HT-29 (cell line): ENCODE measurements at places on chromosomes 12 and 14. TPM values are rescaled to one million over a fixed set of nuclear protein-coding genes. Genes with fewer than 3 reads are reported as not detected.

The CARMIL3 gene
- total RNA-seq: 1.1 TPM in 2 replicates

The CLEC4D gene
- total RNA-seq: not detected in 2 replicates

The SRRM4 gene
- total RNA-seq: not detected in 2 replicates

The SRGAP1 gene
- 1.0 and 1.6 TPM in 2 replicates for total RNA-seq

The CCDC196 gene
- not detected in 2 replicates for total RNA-seq

The ADAM21 gene
- total RNA-seq: not detected in 2 replicates

The LRFN5 gene
- not detected in 2 replicates for total RNA-seq

The FMNL3 gene
- 0.89 and 1.0 TPM in 2 replicates for total RNA-seq

The CMA1 gene
- not detected in 2 replicates for total RNA-seq

The SNAPC1 gene
- total RNA-seq: 0.74 and 1.5 TPM in 2 replicates

The CLEC6A gene
- not detected in 2 replicates for total RNA-seq

The AKAP6 gene
- total RNA-seq: 0.50 and 1.3 TPM in 2 replicates

The GYS2 gene
- not detected in 2 replicates for total RNA-seq

The APOLD1 gene
- 2.1 and 2.4 TPM in 2 replicates for total RNA-seq

The LRCOL1 gene
- not detected in 2 replicates for total RNA-seq

The IRAK3 gene
- not detected in 2 replicates for total RNA-seq

The RASSF9 gene
- total RNA-seq: 0.05 and 0.13 TPM in 2 replicates

The ANO2 gene
- total RNA-seq: not detected in 2 replicates

The PZP gene
- not detected in 2 replicates for total RNA-seq

The DHRS7 gene
- 23.9 and 36.4 TPM in 2 replicates for total RNA-seq

The PRH2 gene
- total RNA-seq: not detected in 2 replicates

The SOAT2 gene
- total RNA-seq: 0.15 and 0.23 TPM in 2 replicates

The CABP1 gene
- total RNA-seq: 3.5 and 7.0 TPM in 2 replicates

The INSM2 gene
- total RNA-seq: 0.08 TPM in 1 of 2 replicates, not detected in the other

The CLBA1 gene
- total RNA-seq: 9.8 and 11.6 TPM in 2 replicates

The KLRG1 gene
- total RNA-seq: not detected in 2 replicates

The MYRFL gene
- total RNA-seq: 13.2 and 14.8 TPM in 2 replicates

The KCNK13 gene
- total RNA-seq: not detected in 2 replicates

The PLXNC1 gene
- 0.05 TPM in 1 of 2 replicates, not detected in the other for total RNA-seq

The BTBD6 gene
- total RNA-seq: 65.8 and 72.3 TPM in 2 replicates

The RASSF3 gene
- total RNA-seq: 41.2 and 41.9 TPM in 2 replicates

The SLC2A14 gene
- not detected in 2 replicates for total RNA-seq

The ZDHHC22 gene
- not detected in 2 replicates for total RNA-seq

The GPR135 gene
- 0.83 and 0.84 TPM in 2 replicates for total RNA-seq

The MYF5 gene
- not detected in 2 replicates for total RNA-seq

The ABCC9 gene
- not detected in 2 replicates for total RNA-seq

The OTUB2 gene
- 2.3 and 2.4 TPM in 2 replicates for total RNA-seq

The IQSEC3 gene
- total RNA-seq: not detected in 2 replicates
